Inflammatory macrophage treated with lipopolysaccharide for 4 hours (primary cell): ENCODE measurements at places on chromosomes 7 and 10.

GRCh38 chr10:133088956-133089800 lies 1.5 kb downstream of the ADGRA1 start:
- no peak for DNase-seq

- no peak for DNase-seq
Measured at GRCh38 chr10:69815104-69815503, 13.4 kb downstream of the COL13A1 start.

- peak; percentile 43 for DNase-seq
Measured at GRCh38 chr10:86857128-86857721, 100.2 kb downstream of the MMRN2 start.

DNA sequence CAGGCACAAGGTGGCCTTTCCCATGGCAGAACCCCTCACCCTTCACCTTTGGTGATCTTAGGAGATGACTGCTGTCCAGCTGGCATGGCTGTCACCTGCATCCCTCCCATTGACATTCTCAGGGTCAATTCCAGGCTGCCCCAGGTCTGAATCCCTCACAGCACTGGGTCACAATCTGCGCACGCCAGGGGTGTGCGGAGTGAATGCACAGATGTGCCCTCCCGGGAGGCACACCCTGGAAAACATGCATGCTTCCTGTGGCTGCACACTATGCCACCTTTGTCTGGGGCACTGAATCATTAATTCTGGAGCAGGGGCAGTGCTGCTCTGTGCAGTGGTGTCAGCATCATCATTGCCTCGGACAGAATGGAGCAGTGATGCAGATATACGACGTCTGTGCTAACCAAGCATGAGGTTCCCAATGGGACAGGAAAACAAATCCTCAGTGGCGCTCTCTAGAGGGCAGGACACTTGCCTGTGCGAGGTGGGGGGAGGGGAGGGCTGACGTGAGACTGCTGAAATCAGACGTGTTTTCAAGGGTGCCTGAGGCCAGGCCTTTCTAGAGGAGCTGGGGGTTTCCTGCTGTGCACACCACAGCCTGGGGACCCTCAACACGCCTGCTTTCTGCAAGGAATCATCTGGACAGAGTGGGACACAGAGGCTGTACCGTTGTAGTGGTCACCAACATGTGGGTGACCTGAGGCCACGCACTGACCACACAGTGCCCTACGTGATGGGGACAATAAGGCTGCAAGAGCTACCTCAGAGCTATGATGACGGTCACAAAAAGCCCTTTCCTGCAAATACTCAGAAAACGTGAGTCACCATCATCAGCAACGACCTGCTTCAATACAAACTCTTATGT lies 77.9 kb downstream of the HIPK2 start:
- no peak for DNase-seq
